ENCODE measurements at places on chromosomes 11 and 22.

DNA sequence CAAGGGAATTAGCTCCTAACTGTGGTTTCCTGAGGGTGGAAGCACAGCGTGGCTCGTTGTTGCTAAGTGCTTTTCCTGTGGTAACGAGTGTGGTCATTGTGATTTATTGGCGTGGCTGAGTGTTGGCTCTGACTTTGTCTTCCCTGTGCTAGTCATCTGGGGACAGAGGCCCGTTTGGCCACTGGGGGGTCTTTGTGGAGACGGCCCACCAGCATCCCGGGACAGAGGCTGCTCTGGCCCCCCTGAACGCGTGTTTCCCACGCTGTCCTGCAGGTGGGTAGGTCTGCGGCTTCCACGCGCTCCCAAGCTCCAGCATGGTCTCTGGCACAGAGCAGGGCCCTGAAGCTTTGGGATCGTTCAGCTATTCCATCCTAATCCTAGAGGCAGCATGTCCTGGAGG, 1040.0 kb downstream of the TBC1D22A start:
- no peak for DNase-seq

DNA sequence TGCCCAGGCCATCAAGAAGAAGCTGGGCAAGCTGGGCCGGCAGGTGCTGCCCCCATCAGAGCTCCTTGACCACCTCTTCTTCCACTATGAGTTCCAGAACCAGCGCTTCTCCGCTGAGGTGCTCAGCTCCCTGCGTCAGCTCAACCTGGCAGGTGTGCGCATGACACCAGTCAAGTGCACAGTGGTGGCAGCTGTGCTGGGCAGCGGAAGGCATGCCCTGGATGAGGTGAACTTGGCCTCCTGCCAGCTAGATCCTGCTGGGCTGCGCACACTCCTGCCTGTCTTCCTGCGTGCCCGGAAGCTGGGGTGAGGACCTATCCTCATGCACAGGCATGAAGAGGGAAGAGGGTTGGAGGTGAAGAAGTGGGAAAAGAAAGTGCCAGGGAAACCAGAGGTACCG, 5.3 kb upstream of the NHERF4 start:
- DNase-seq = no peak

DNA sequence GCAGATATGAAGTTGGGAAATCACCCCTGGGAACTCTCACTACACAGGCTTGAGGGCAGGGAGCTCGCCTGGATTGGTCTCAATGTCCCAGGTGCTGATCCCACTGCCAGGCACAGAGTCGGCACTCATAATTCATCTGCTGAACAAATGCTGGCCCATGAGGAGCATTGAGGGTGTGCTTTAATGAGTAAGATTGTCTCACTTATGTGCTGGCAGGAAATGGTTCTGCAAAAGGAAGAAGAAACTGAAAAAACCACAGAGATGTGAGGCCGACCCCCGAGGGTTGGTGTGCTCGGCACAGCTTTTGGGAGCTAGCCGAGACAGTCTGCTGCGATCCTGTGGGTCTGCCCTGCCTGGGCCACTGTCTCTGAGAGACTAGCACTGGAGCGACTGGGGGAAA, 9.4 kb downstream of the PLAAT2 start:
- no peak for DNase-seq

- DNase-seq = no peak
These were observed 141.4 kb downstream of the PARVA start for GRCh38 chr11:12518606-12519385.

DNA sequence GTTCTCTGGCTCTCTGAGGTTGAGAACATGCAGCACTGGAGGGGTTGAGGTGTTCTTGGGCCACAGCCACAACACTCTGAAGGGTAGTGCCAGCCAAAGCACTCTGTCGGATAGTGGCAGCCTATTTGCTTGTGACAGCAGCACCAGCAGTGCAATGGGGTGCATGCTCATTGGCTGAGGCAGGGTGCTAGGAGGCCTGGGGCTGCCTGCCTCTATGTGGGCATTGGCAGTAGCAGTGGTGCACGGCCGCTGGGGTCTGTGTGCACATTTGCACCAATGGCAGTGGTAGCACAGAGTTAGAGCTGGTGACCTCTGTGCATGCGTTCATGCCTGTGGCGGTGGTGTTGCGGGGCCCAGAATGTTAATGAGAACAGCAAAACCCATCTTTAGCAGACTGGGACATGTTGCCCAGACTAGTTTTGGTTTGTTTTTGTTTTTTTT, 25.4 kb downstream of the PI4KA start:
- no peak for DNase-seq

- no peak for DNase-seq
These were observed 93.0 kb downstream of the UVRAG start for GRCh38 chr11:75907906-75908527.
